Erythroblast (primary cell): ENCODE measurements at places on chromosomes 1 and 21.
A peak's percentile ranks its signal among the peaks of the same experiment; 100 is the strongest.

GRCh38 chr1:231776010-231776756 is 149.6 kb downstream of the DISC1 start:
- DNase-seq, result no peak

GRCh38 chr1:178151831-178152230 is 57.9 kb downstream of the RASAL2 start:
- no peak for DNase-seq

DNA sequence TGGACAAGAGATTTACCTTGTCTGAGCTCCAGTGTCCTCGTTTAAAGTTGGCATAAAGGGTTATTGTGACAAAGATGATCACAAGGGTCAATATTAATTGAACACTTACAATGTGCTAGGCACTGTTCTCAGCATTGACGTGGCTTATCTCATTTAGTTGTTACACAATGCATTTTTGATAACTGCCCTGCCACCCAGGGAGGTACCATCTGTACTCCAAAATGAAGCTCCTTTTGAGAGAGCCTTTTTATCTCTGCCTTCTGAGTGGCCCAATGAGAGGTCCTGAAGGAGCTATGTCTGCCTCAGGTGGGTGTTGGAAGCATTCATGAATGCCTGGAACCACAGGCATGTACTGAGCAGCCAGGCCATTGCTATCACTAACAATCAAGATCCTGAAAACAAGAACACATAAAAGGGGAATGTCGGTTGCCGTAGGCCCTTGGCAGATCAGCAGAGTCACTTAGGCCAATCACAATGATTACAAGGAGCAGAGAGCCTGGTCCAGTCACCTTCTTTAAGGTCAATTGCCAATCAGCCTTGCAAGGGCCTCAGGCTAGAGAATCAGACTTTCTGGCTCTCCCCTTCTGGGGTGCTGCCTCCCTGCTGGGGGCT is 78.5 kb downstream of the NMNAT2 start:
- no peak for DNase-seq

- no peak for DNase-seq
Measured at GRCh38 chr21:38809198-38809878, 3.6 kb downstream of the ETS2 start.

GRCh38 chr1:38444311-38444710 is 397.7 kb upstream of the POU3F1 start:
- no peak for DNase-seq

DNA sequence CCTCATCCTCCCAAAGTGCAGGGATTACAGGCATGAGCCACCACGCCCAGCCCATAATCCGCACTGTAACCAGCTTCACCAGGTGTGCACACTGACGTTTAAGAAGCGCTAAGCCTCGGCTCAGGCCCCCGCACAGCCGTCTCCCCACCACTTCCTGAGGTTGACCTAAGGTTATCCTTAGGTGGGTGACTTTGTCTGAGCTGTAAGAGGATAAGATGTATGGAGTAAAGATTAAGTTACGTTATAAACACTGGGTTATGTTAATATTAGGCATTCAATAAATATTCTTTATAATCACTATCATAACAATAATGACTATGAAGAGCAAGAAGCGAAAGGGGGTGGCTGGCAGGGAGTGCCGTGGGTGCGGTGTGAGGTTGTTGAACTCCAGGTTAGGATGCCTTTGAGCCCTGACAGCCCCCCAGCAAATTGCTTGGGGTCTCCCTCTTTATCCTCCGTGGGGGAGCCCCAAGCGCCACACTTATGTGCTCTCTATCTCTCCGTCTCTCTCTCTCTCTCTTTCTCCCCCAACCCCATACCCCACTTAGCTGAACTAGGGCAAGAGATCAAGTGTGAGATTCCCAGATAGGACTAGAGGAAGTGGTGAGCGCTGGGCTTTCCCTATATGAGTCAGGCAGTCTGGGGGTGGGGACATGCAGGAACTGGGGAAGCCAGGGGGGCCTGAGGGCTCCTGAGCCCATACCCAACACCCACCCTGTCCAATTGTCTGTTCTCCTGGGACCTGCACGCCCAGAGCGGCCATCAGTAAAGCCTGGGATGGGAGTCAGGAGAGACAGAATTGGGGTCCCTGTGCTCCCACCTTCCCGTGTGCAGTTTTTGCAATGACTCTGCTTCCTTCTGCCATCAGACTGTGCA is 7.6 kb downstream of the EFHD2 start:
- DNase-seq, result no peak

GRCh38 chr1:56533197-56533596 is 46.2 kb downstream of the PLPP3 start:
- no peak for DNase-seq

GRCh38 chr1:80217377-80217986 is 1211.0 kb upstream of the ADGRL4 start:
- DNase-seq, result no peak

DNA sequence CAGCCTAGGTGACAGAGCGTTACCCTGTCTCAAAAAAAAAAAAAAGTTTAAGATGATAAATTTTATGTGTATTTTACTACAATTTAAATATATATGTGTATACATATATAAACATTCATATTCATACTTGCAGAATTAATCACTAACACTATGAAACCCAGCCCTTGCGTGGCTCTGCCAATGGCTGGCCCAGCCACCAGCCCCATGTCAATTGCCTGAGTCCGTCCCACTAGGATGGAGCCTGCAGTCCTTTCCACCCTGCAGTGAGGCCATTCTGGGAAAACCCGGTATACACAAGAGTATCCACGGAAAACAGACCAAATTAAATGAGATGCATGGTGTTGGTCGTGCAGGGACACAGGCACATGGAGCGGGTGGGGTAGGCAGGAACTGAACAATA is 49.7 kb downstream of the TCP10L start:
- DNase-seq, result no peak

- peak; percentile 64 for DNase-seq
Measured at GRCh38 chr1:150905301-150905700, 18.4 kb downstream of the CTXND2 start.

DNA sequence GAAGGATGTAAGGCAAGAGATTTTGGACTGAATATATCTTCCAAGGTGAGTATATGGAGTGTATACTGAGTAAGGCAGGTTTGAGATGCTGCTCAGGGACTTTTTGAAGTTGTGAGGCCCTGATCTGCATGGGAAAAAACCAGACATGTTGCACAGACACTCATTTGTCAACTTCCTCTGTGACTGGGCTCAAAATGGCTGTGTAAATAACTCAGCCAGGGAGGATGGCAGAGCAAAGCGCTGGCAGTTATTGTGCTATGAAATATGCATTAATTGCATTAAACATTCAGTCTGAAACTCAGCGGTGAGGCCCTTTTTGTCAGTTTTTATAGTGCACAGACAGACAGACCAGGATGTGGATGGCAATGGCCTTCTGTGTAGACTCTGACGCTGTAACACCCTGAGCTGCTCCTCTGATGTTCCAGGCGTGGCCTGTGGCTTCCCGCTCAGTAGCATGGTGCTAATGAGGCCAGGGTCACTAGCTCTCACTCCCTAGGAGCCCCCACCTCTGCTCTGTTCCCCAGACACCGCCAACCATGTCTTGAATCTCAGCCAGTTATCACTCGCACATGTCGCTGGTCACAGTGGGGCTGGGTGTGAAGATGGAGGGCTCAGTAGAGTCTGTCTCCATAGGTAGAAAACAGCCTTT is 307.0 kb upstream of the PROX1 start:
- DNase-seq, result no peak

- DNase-seq, result no peak
Measured at GRCh38 chr1:84379917-84380180, 18.4 kb upstream of the DNASE2B start.

DNA sequence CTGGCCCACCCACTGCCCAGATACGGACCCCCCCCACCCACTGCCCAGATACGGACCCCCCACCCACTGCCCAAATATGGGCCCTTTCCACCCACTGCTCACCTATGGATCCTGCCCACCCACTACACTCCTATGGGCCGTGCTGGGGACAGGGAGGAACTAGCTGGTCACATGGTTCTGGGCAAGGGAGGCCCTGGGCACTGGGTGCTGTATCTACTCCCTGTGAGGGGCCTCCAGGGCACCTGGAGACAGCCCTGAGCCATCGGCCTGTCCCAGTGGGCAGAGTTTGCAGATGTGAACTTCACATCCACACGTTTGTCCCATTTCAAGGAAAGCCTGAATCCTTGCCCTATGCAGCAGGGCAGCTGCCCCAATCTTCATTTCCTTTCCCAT is 71.4 kb upstream of the COL6A1 start:
- no peak for DNase-seq

DNA sequence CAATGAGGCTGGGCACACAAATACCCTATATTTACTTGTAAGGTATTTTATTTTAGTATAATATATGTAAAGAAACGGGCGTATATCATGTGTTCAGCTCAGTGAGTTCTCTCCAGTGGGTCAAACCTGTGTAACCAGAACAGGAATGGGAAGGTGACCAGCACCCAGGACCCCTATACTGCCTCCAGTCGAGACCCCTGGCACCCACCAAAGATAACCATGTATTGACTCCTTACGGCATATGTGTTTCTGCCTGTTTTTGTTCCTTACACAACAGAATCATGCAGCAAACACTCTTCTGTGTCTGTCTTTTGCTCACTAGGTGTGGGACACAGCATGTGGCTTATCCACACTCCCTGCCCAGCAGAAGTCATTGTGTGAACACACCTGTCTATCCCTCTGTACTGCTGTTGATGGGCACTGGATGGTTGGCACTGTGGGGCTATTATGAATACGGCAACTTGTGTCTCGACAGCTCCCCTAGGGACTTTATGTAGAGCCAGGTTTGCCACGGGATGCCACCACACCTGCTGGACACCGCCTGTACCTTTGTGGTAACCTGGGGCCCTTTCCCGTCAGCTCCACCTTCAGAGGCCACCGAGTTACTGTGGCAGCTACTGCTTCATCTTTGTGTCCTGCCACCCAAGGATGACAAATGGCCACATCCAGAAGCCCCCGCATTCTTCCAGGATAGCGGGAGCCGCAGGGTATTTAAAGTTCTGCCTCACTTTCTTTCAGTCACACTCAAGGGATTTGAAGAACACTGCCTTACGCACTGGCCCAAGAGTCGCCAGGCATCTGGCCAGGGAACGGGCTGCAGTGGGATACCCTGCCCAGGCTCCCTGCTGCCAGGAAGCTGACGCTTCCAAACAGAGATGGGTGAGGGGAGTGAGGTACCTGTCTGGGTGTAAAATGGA is 23.5 kb upstream of the C2CD2 start:
- no peak for DNase-seq

GRCh38 chr1:184838504-184838951 is 83.9 kb upstream of the EDEM3 start:
- peak; percentile 45 for DNase-seq

DNA sequence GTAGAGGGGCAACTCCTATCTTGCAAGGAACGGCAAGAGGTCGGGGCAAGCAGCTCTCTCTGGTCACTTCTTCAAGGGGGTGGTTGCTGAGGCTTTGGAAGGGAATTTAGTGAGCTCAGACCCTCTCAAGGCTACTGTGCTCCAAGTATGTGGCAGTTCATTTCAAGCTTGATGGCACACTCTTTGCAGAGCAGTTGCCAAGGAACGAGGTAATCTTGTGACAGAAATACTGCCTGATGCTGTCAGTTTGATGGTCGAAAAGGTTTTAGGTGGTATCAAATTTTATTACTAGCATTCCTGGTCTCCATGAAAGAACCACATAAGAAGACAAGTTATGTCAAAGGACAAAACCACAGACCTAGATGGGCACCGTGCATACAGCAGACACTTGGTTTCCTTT is 13.1 kb downstream of the CFAP298 start:
- no peak for DNase-seq

DNA sequence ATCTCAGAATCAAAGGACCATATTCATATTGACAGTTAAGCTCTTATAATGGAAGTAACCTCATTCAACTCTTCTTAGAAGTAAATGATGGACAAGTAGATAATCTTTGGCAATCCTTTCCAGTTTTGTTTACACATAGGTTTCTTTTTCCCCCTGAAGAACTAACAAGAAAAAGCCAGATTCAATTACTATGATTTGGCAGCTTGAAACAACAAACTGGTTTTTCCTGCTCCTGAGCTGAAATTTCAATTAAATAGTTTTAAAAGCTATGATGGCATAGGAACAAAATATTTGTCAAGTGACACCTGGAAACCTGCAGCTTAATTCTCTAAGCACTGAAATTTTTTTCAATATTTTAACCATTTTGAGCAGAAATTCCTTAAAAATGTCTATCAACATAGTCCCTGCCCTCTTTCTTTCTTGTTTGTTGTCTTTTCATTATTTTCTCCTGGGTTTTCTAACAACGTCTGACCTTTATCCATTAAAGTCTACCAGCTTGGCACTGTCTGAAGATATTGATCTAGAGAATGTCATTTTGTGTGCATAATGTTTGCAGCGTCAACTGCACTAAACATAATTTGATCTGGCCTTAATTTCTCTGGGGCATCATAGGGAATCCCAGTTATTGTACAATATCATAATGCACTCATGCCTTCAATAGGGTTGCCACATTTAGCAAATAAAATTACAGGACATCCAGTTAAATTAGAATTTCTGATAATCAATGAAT is 4.0 kb upstream of the SLC35A3 start:
- DNase-seq, result no peak

- no peak for DNase-seq
Measured at GRCh38 chr1:24336075-24336474, 16.9 kb downstream of the GRHL3 start.

DNA sequence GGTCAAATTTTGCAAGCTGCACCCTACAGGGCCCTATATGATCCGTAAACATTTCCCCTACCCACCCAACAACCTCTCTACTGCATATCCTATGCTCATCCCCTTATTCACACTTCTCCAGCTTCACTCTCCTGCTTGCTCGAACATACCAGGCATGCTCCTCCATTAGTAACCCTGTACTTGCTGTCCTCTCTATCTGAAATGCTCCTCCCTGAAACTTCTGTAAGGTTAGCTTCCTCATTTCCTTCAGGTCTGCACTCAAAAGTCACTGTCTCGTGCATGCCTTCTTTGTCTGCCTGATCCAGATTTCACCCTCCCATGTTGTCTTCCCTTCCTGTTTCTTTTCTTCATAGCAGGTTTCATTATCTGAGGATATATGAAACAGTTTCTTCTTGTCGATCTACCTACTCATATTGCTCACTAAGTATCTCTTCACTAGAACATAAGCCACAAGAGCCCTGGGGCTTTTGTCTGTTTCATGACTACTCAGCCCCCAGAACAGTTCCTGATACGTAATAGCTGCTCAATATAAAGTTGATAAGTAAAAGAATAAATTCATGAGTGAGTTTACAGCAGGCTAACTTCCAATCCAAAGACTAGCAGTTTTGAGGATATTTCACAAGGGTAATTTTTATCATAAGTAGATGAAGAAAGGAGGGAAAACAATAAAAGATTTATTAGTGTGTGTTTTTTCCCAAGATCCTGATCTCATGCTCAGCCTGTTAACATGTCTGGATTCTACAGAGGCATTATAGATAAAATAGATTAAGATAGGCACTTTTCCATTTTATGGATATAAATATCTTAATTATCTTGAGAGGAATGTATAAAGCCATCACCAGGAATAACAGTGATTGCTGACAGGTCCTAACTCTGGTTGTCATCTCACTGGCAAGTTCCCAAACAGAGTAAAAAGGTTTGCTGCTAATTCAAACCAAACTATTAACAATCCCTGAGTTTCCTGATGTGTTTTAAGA is 392.5 kb upstream of the ESRRG start:
- DNase-seq, result no peak

DNA sequence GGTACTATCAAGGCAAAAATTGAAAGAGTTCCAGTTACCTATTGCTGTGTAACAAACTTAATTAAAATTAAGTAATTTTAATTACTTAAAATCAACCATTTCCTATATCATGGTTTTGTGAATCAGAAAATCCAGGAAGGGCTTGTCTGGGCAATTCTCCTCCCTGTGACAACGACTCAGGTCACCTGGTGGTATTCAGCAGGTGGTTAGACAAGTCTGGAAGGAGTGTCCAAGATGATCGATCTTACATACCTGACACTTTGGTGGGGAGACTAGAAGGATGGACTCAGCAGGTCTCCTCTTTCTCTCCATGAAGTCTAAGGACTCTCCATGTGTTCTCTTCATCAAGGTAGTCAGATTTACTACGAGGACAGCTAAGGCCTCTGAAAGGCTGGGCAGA is 22.9 kb downstream of the SERPINC1 start:
- DNase-seq, result no peak
